ENCODE measurements at places on chromosomes 16 and 17. TPM values are rescaled to one million over a fixed set of nuclear protein-coding genes. Genes with fewer than 3 reads are reported as not detected.

DNA sequence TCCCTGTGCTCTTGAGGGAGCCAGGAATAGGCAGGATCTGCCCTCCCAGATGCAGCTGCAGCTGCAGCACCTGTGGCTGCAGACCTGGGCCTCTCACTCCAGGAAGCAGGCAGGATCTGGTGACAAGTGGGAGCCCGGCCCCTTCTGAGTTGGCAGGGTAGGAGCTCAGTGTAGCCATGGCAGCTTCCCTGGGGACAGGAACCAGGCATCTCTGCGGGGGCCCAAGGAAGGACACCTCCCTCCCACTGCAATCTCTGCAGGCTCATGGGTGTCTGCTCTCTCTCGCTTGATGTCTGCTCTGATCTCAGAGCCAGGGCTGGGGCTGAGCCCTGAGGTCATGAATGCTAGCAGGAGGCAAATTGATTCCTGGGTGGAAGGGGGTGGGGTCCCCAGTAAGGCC lies 592.5 kb upstream of the CA10 start:
- no peak for DNase-seq

DNA sequence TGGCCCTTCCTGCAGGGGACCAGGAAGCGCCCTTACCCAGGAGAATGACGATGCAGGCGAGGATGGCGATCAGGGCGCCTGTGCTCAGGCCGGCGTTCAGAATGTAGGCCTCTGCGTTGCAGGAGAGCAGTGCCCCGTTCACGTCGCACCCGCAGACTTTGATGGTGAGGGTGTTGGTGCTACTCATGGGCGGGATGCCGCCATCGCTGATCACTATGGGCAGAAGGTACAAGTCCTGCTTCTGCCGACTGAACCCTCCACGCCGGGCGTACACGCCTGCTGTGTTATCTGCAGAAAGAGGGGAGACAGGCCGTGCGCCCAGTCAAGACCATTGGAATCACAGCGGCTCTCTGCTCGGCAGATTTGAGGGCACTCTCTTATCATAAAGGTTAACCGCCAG lies 171.1 kb downstream of the CDH11 start:
- no peak for DNase-seq

GRCh38 chr16:55350984-55351383 lies 27.0 kb downstream of the IRX6 start:
- no peak for DNase-seq

Gene CES2
- total RNA-seq, result 50.1 TPM

- no peak for DNase-seq
These were observed 412.0 kb downstream of the TMEM114 start for GRCh38 chr16:8178271-8178670.
